ENCODE measurements at places on chromosomes 5 and 9. TPM values are rescaled to one million over a fixed set of nuclear protein-coding genes. Genes with fewer than 3 reads are reported as not detected.

STPG3 gene
- total RNA-seq = not detected

ZDHHC11 gene
- 1.0 TPM for total RNA-seq

OR1Q1 gene
- total RNA-seq = not detected

SPINK4 gene
- total RNA-seq = not detected

JAKMIP2 gene
- 15.6 TPM for total RNA-seq

CCDC183 gene
- 0.55 TPM for total RNA-seq

EQTN gene
- not detected for total RNA-seq

FBP2 gene
- not detected for total RNA-seq

CSF1R gene
- total RNA-seq = 0.84 TPM

ANXA1 gene
- total RNA-seq = 920 TPM

DNAI1 gene
- not detected for total RNA-seq

LRRC19 gene
- total RNA-seq = not detected

SPATA31C1 gene
- not detected for total RNA-seq

KDM4C gene
- total RNA-seq = 10.7 TPM

OBP2B gene
- total RNA-seq = not detected

SPATA31D4 gene
- total RNA-seq = not detected

SLC6A19 gene
- total RNA-seq = not detected

GDA gene
- total RNA-seq = not detected

HSPB3 gene
- 2.4 TPM for total RNA-seq

MLANA gene
- not detected for total RNA-seq

PCDHGC4 gene
- total RNA-seq = 0.22 TPM

PRR16 gene
- 1.9 TPM for total RNA-seq

IL13 gene
- total RNA-seq = not detected

LVRN gene
- not detected for total RNA-seq

RGS14 gene
- 36.5 TPM for total RNA-seq

SGCD gene
- total RNA-seq = 3.5 TPM

CD72 gene
- 0.12 TPM for total RNA-seq

PPP2CA gene
- 306 TPM for total RNA-seq

MACIR gene
- 25.4 TPM for total RNA-seq

TMOD1 gene
- total RNA-seq = 0.81 TPM

GPR107 gene
- 0.17 TPM for total RNA-seq

MEGF10 gene
- total RNA-seq = not detected

SNX18 gene
- total RNA-seq = 14.7 TPM

SHLD3 gene
- 11.4 TPM for total RNA-seq

ARID3C gene
- total RNA-seq = 0.19 TPM

FAM240B gene
- not detected for total RNA-seq

NIPAL4 gene
- total RNA-seq = 1.5 TPM

SV2C gene
- total RNA-seq = not detected

ADAMTS6 gene
- total RNA-seq = 21.1 TPM

FOXD4L3 gene
- not detected for total RNA-seq

SUSD3 gene
- not detected for total RNA-seq

ENG gene
- 35.4 TPM for total RNA-seq

CATSPER3 gene
- total RNA-seq = not detected

CA9 gene
- total RNA-seq = not detected

CCDC180 gene
- 1.2 TPM for total RNA-seq

WWC1 gene
- 20.7 TPM for total RNA-seq

PCDHGA3 gene
- total RNA-seq = not detected

GPR151 gene
- total RNA-seq = not detected

OR1N2 gene
- not detected for total RNA-seq
